ENCODE measurements at places on chromosomes 12 and 14. TPM values are rescaled to one million over a fixed set of nuclear protein-coding genes. Genes with fewer than 3 reads are reported as not detected.

KERA gene
- total RNA-seq = not detected

DNA sequence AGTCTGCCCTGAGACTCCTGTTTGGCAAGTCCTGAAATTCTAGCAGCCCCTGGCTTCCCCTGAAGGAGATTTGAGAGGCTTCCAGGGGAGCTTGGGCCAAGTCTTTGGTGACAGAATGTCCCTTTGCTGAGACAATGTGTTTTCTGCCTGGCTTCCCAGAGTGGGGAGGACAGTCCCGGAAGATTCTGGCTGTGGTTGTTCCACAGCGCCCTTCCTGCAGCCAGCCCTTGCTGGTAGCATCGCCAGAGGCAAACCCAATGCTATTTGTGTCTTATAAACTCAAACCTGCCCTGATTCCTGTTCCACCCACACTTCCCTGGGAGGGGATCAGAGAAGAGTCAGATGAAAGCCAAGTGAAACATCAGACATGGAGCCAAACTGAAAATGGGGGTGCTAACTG is 56.4 kb upstream of the OAS1 start:
- DNase-seq = no peak

TEX22 gene
- not detected for total RNA-seq

GRCh38 chr14:80271389-80271788 is 60.1 kb upstream of the DIO2 start:
- no peak for DNase-seq

- no peak for DNase-seq
Measured at GRCh38 chr14:31927348-31927832, 149.7 kb upstream of the ARHGAP5 start.

- DNase-seq = peak; percentile 84
Measured at GRCh38 chr12:11756523-11756922, 107.0 kb downstream of the ETV6 start.

DLGAP5 gene
- 0.71 TPM for total RNA-seq

DNA sequence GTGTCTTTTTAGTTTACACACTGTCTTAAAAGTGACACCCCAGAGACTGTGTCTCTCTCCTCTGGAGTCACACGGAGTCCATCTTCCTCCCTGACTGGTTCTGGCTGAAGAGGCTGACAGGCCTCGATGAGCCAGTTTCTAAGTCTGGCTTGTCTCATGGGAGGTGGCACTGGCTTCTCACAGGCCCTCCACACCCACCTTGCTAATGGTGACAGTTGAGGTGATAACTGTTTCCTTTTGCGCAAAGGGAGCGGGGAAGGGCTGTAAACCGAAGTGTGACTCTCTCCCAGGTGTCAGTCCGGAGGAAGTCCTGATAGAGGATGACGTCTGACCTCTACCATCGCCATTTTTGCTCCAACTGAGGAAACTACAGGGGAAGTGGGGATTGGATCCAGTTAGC is 30.2 kb downstream of the KCTD10 start:
- no peak for DNase-seq

LAG3 gene
- 1.4 TPM for total RNA-seq

- DNase-seq = no peak
Measured at GRCh38 chr12:124227951-124228711, 66.8 kb upstream of the RFLNA start.

DNA sequence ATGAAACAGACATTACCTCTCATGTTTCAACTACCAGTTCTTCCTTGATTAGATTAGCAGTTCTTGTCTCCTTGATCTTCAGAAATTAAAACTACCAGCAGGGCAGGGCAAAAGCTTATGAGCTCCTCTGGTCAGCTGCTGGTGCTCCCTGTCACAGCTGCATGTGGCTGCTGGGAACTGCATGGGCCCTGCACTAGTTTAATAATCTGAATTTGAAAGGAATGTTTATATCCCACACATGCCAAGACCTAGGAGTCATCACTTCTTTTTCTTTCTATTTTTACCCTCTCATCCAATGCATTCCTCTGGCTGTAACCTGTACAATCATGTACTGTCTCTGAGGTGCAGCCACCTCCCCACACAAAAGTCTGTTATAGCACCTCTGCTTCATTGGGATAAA is 73.9 kb downstream of the ARMH4 start:
- DNase-seq = no peak

GRCh38 chr12:125240717-125241116 is 175.5 kb downstream of the AACS start:
- no peak for DNase-seq

- no peak for DNase-seq
Measured at GRCh38 chr12:47885012-47885501, 19.7 kb downstream of the VDR start.

GRCh38 chr12:108547686-108548085 is 13.3 kb downstream of the SART3 start:
- DNase-seq = no peak

DNA sequence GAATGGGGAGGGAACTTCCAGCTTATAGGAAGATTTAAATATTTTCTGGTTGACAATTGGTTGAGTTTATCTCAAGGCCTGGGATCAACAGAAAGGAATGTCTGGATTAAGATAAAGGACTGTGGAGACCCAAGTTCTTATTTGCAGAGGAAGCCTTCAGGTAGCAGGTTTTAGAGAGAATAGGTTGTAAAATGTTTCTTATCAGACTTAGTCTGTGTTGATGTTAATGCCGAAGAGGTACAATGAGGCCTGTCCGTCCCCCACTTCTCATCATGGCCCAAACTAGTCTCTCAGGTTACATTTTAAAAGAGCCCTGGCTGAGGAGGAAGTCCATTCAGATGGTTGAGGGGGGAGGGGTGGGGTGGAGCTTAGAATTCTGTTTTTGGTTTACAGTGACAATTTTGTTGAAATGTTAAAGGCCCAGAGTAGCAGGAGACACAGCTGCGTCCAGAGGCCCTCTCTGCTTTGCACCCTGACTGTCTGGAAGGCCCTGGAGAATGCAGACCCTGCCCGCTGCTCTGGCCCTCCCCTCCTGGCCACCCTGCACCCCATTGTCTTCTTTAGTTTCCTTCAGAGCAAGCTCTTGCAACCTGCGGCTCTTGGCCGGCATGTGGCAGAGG is 672.5 kb upstream of the TMEM132C start:
- no peak for DNase-seq

DNA sequence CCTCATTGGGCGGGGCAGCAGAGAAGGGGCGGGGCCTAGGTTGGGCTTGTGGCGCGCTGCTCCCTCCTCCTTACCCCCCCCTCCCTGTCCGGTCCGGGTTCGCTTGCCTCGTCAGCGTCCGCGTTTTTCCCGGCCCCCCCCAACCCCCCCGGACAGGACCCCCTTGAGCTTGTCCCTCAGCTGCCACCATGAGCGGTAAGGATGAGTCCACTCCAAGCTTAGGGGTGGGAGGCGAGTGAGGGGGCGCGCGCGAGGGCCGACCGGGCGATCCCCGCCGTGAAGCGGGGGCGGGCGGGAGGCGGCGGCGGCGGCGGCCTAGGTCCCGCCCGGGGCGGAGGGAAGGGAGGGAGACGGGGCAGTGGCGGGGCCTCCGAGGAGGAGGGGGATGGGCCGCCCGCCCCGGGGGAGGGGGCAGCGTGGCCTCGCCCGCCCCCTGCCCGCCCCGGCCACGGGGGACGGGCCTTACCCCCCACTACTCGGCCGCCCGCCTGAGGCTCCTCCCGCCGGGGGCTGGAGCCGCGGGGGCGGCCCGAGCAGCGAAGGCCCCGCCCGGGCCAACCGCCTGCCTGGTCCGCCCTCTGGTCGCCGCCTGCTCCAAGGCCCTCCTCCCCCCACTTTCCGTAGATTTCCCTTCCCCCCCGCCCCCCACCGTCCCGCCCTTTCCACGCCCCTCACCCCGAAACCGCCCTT is at the start of gene SP1:
Gene SP1 (plus strand): TSS at position 73 of the 690 bp plus-strand sequence. CDS start 116 bp downstream, at position 189.
- DNase-seq = peak; percentile 97

ARPC3 gene
- 165 TPM for total RNA-seq

DNA sequence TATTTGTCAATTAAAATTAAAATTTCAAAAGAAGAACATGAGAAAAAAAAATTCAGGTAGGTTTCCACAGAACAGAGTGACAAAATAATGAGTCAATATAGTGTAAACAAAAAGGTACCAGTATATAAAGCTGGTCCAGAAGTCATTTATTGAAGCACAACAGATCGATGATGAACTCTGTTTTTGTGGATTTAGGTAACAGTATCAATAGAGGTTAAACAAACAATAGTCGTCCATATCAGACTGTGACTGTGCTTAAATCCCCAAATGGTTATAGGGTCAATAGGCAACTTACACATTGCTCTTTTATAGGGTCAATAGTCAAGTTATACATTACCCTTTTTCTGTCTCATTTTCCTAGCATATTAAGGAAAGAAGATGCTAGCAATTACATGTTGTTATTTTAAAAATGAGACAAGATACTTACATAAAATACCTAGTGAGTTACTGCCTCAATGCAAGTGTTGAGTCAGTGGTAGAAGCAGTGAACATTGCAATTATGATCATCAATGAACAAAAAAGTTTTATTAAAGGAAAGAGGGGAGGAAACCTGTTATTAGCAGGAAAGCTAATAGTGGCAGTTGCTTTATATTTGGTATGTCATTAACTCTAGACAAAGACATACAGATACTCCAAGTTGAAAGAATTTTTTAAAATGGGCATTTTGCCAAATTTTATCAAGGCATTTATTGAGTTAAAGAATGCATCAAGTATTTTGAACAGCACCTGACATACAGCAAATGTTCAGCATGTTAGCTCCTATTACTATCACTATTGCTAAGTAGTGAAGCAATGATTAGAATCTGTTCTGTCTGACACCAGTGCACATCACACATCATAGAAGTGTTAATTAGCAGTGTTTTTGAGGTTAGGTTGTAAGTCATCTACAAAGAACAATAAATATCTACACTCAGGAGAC is 102.9 kb downstream of the CCER1 start:
- DNase-seq = no peak

- no peak for DNase-seq
Measured at GRCh38 chr12:30827101-30828066, 72.6 kb upstream of the CAPRIN2 start.

- DNase-seq = no peak
Measured at GRCh38 chr14:22814941-22815713, at the start of gene SLC7A7. Gene SLC7A7 (minus strand): TSS chr14:22815435. CDS start chr14:22813398, 2,037 bp downstream.

- DNase-seq = no peak
Measured at GRCh38 chr12:31440134-31440533, 114.2 kb upstream of the SINHCAF start.

GRCh38 chr12:132610866-132611602 is 652 bp upstream of the LRCOL1 start:
- DNase-seq = no peak

DNA sequence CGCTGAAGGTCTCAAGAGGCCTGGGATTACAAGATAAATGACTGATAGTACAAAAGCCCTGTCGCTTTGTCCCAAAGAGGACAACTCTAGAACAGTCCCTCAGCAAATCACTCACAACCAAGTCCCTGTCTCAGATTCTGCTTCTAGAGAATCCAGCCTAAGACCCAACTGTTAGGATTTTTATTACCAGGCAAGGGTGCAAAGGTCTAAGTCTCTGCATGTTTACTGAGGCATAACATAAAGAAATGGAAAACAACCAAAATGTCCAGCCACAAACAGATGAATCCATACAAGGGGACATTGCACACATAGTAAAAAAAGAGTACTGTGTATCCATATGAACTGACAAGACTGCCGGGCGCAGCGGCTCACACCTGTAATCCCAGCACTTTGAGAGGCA is 104.1 kb downstream of the FOXN3 start:
- DNase-seq = no peak

- no peak for DNase-seq
Measured at GRCh38 chr14:98293576-98293975, 978.4 kb downstream of the BCL11B start.

GRCh38 chr12:124921200-124922031 is 7.0 kb upstream of the UBC start:
- DNase-seq = peak; percentile 72

GRCh38 chr14:104769324-104770071 is 16.6 kb downstream of the SIVA1 start:
- no peak for DNase-seq

- no peak for DNase-seq
Measured at GRCh38 chr12:56103823-56104108, 593 bp upstream of the PA2G4 start.

DNA sequence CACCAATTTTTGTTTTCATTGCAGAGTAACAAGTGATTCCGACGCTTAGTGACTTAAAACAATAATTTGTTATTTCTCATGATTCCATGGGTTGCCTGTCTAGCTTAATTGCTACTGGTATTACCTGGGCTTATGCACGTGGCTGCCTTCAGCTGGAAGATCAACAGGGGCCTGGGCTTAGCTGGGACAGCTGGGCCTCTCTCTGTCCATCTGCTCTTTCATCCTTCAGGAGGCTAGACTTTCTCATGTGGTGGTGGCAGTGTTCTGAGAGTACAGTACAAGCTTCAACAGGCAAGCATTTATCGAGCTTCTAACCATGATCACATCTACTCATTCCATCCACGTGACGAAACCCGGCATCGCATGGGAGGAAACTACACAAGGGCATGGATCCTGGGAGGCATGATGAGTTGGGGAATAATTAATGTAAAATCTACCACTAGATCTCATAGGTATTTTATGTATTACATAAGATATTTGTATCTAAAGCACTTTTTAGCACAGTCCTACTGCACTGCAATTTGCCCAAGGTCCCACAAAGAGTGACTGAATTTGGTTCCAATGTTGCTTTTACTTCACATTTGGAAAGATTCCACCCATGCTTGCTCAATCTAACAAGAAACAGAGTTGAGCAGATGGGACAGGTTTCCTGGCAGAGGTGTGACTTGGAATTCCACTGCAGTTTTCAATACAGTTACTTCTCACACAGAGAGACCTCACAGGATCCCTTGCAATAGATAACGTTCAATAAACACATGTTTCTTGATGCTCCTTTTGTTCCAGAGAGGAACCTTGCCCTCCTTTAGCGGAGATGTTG is 153.1 kb upstream of the FRMD6 start:
- DNase-seq = peak; percentile 68

BATF gene
- 1.6 TPM for total RNA-seq

DNA sequence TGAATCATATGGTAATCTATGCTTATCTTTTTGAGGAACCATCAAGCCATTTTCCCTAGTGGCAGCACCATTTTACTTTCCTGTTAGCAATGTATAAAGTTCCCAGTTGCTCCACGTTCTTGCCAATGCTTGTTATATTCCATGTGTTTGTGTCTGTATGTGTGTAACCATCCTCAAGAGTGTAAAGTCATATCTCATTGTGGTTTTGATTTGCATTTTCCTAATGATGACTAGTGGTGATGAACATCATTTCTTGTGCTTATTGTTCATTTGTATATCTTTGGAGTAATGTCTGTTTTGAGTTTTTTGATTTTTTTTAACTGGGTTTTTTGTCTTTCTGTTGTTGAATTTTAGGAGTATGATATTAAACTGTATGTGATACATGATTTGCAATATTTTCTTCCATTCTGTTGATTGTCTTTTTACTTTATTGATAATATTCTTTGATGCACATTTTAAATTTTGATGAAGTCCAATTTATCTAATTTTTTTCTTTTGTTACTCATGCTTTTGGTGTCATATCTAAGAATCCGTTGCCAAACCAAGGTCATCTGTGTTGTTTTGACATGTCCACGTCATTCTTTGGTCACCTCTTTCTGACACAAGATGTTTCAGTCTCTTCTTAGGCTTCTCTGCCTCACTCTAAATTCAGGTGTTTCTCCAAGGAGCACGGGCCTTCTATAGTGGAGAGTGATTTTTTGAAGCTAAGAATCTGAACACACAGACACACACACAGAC is 36.1 kb downstream of the PPHLN1 start:
- DNase-seq = no peak

CIROP gene
- total RNA-seq = not detected
